ENCODE measurements at places on chromosomes 1 and 21. TPM values are rescaled to one million over a fixed set of nuclear protein-coding genes. Genes with fewer than 3 reads are reported as not detected.

Gene LENEP
- 1.3 TPM for total RNA-seq

Gene AZIN2
- total RNA-seq, result 0.21 TPM

Gene VSIG8
- total RNA-seq, result not detected

Gene RASSF5
- total RNA-seq, result 1.8 TPM

Gene AK5
- total RNA-seq, result 5.2 TPM

Gene IGSF9
- total RNA-seq, result 28.1 TPM

Gene MEX3A
- 52.4 TPM for total RNA-seq

Gene TRAF3IP3
- total RNA-seq, result not detected

Gene RAD54L
- total RNA-seq, result 50.3 TPM

Gene FCER1G
- total RNA-seq, result not detected

Gene LCE3D
- not detected for total RNA-seq

Gene RIPK4
- total RNA-seq, result 4.5 TPM

Gene FLG2
- total RNA-seq, result not detected

Gene HAO2
- total RNA-seq, result not detected

Gene GBP4
- not detected for total RNA-seq

Gene OLFML3
- 55.3 TPM for total RNA-seq

Gene HRNR
- total RNA-seq, result not detected

Gene DMBX1
- 0.30 TPM for total RNA-seq

Gene PDE4B
- 13.9 TPM for total RNA-seq

Gene MR1
- not detected for total RNA-seq

Gene RAVER2
- total RNA-seq, result 17.2 TPM

Gene LHX8
- 1.5 TPM for total RNA-seq

Gene C1orf94
- 5.8 TPM for total RNA-seq

Gene CR2
- total RNA-seq, result 4.1 TPM

Gene RYR2
- total RNA-seq, result 4.7 TPM
